Neural crest cell (in vitro differentiated cells): ENCODE measurements at places on chromosomes 11 and 22. TPM values are rescaled to one million over a fixed set of nuclear protein-coding genes. Genes with fewer than 3 reads are reported as not detected.

The SCGB2A2 gene
- not detected in 2 replicates for total RNA-seq

The CDC42BPG gene
- total RNA-seq: 3.0 and 3.5 TPM in 2 replicates

The CHADL gene
- 0.61 and 1.8 TPM in 2 replicates for total RNA-seq

The GRAP2 gene
- 0.12 TPM in 1 of 2 replicates, not detected in the other for total RNA-seq

The CABP7 gene
- total RNA-seq: not detected in 2 replicates

The PLAAT5 gene
- 0.45 and 0.77 TPM in 2 replicates for total RNA-seq

GRCh38 chr11:30583476-30584280 is 2.5 kb downstream of the MPPED2 start:
- DNase-seq: no peak

DNA sequence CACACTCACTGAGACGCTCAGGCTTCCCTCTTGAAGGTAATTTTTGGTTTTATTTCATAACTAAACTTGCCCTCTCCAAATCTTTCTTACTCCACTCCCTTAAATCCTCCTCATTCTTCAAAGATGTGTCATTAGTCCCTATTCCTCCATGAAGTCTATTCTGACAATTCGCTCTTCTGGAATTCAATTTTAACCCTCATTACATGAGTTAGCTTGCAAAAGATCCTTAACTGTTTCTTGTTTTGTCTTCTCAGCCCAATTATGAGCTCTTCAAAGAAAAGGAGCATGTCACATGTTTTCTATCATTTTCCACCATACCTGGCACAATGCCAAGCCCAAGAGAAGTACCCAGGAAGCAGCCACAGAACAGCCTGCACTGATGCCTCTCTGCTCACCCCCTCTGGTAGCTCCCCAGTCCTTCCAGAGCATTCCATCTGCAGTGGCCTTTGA is 13.0 kb downstream of the GALNT18 start:
- no peak for DNase-seq

DNA sequence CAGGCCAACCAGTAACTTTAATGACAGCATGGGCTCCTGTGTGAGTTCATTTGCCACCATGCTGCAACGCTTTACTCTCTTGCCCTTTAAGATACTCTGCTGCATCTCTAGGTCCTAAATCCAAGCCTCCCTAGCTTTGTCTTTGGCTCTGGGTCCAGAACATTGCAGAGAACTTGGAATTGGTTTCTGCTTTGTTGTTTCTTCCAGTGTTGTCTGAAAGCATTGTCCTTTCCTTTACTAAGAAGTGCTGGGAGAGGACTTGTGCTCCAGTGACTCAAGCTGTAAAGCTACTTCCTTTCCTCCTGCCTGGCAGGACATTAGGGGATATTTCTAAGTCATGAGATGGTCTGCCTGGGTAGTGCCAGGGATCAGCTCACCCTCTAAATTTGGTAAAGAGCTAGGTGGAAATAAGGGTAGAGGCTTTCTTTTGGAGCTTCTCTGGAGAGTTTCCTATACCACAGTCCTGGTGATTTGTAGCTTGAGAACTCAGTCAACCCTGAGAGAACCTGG is 202.5 kb upstream of the CADM1 start:
- no peak for DNase-seq

DNA sequence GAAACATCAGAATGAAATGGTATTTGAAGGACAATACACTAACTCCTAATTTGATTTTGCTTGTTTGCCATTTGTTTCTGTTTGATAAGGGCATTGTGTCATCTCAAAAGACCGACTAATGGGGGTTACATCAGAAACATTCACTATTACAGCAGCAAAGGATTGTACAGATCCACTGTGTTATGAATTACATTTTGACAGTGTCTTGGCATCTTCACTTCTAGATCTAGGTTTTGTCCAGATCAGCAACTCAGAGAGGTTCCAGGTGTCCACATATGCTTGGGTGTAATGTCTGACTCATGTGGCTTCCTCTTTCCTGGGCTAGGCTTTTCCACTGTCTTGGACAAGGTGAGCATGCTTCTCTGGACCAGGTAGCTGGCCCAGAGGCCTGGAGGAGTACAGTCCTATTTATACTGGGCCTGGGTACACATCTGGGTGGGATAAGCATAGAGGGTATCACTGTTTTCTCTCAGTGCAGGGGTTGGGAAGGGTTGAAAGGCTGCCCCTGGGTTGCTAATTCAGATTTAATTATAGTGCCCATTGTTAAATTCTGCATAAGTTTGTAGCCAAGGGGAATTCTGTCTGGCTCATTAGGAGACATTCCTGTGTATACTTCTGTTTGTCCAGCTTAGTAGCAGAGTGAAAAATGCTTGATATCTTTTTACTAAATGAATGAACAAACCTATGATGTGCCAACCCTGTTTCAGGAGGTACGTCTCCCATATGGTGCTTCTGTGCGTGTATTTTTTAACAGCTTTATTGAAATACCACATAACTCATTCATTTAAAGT is 23.8 kb downstream of the DDI1 start:
- no peak for DNase-seq

- DNase-seq: no peak
Measured at GRCh38 chr11:117020869-117021564, 77.2 kb downstream of the SIK3 start.

DNA sequence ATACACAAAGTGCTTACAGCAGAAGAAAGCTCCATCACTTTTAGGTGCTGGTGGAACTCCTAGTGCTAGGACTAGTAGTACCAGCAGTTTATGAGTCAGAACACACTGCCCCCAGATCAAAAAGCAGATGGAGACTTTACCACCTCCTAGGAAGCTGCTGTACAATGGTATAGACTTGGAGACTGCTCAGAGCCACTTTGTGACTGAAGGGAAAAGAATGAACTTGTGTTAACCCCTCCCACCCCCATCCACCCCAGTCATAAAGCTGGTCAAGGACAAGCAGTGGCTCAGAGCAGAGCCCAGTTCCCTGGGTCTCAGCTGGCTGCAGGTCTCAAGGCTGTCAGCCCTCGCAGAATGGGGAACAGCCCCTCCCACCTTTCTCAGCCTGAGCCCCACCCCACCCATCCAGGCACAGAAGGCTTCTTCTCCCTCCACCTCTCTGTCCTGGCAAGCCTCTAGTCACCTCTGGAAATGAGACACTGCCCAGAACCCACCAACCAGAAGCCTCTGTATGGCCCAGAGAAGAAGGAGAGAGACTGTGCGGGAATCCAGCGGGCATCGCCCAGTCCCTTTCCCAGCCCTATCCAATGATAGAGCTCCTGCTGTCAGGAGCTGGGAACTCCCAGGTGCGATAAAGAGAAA is 23.8 kb downstream of the PACSIN2 start:
- DNase-seq: no peak

DNA sequence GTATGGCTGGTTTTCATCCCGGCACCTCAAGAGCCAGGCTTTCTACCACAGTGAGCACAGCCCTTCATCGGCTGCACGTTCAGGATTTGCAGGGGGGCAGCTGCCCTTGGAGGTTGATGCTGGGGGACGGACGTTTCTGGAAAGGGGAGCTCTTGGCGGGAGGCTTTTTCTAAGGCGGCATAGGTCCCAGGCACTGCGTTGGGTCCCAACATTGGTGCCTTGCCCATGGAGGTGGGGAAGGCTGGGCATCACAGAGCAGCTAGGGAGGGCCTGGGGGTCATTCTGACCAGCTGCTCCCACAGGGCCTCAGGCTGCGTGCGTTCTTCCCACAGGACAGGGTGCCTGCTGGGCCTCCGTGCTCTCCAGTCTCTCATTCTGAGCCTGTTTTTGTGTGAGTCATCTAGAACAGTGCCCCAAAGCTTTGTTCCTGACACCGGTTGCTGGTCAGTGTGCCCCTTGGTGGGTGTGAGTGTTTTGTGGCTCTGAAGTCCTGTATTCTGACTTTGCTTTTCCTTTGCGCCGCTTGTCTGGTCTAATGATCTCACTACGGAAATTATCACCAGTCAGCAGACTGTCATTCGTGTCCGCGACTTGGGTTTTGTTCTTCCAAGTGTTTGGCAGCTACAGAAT is 275.9 kb downstream of the TBC1D22A start:
- no peak for DNase-seq

GRCh38 chr11:110791621-110792020 is 79.4 kb upstream of the ARHGAP20 start:
- DNase-seq: no peak

DNA sequence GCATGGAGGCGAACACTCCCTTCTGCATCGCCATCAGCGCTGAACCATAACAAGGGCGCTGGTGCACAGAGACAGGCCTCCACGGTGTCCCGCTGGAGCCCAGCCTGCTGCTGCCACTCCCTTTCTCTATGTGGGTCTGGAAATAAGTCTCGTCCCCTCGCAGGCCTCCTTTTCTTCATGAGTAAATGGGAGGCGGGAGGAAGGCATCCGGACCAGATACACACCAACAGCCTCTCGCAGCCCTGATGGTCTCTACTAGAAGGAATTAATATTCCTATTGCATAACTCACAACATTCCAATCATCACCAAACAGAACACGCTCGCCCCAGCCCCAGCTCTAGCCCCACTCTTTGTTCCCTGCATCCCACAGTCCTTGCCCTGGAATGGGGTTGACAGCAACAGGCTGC is 14.9 kb downstream of the RASD2 start:
- DNase-seq: no peak

DNA sequence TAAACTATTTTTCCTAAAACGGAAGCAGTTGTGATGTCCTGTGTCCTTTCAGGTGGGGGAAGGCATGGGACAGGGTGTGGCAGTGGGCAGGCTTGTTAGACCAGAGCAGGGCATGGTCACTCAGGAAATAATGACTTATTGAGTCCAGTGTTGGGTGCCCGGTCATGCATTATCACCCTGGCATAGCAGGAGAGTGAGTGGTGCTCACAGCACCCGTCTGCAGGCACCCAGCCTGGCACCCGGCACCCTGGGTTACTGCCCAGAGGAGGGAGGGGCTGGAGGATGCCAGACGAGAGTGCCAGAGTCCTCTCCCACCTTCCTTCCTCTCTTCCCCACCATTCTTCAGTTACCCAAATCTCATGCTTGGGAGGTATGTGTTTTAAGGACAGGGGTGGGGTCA is 59.1 kb downstream of the ST3GAL4 start:
- DNase-seq: no peak

GRCh38 chr11:70020336-70021214 is 57.5 kb upstream of the ANO1 start:
- DNase-seq: no peak

DNA sequence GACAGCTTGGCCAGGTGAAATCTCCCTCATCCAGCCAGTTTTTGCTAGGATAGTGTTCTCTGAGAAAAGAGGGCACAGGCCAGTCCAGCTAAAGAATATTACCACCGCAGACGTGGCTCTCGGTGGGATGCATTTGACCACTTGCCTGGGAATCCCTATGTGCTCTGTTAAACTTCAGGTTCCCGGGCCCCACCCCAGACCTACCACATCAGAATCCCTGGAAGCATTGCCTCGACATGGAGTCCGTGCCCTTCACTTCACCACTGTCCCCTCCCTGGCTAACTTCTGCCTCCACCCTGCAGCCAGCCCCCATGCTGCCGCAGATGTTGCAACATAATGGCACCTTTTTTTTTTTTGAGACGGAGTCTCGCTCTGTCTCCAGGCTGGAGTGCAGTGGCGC is 56.9 kb upstream of the EMID1 start:
- no peak for DNase-seq

DNA sequence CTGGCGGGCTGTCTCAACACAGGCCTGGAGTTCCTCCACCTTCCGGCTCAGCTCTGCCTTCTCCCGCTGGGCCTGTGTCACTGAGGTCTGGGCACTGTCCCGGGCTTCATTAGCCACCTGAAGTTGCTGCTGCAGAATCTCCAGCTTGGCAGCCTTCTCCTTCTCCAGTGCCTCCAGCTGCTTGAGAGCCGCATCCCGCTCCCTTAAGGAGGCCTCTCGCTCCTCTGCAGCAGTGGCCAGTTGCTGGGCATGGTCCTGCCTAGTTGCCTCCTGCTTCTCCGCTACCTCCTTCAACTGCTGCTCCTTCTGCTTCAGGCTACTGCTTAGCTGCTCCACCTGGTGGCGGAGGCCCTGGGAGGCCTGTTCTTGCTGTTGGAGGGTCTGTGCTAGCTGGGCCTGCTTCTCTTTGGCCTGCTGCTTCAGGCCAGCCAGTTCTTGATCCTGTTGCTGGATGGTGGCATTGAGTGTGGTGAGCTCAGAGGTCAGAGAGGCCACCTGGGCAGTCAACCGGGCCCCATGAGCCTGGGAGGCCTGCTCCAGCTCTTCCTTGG is 16.9 kb downstream of the IL18BP start:
- DNase-seq: no peak

DNA sequence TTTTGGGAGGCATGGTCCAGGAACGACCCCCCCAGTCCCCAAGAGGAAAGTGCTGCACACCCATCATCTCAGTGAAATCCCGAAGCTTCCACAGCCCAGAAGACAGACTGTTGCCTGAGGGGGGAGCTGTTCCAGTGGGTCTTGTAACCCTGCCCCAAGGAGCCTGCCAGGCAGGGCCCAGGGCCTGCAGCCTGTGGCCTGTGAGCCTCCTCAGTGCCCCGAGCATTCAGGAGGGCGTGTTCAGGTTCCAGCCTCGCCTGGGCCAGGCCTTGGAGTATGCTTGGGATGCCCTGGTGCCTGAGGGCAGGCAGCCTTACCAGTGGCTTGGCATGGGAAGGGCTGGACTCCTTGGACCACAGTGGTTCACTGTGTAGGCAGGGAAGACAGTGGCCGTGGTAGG is 18.0 kb upstream of the CABP2 start:
- no peak for DNase-seq

DNA sequence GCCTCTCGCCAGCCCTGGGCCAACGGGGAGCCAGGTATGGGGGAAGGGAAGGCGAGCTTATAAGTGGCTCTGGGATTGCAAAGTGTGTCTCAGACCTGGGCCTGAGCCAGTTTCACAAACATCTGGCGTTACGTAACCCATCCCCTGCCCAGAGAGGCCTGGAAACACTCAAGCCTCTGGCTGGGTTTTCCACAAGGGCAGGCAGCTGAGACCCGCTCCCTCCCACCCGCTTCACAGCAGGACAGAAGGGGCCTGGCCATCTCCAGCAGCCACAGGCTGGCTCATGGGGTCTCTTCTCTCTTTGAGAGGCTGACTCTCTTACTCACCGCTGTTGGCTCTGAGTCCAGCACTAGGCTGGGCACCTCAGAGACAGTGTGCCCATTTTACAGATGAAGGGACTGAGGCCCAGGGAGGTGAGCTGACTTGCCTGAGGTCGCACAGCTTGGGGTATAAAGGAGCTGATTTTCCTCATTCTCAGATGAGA is 44.5 kb downstream of the TRIOBP start:
- no peak for DNase-seq

DNA sequence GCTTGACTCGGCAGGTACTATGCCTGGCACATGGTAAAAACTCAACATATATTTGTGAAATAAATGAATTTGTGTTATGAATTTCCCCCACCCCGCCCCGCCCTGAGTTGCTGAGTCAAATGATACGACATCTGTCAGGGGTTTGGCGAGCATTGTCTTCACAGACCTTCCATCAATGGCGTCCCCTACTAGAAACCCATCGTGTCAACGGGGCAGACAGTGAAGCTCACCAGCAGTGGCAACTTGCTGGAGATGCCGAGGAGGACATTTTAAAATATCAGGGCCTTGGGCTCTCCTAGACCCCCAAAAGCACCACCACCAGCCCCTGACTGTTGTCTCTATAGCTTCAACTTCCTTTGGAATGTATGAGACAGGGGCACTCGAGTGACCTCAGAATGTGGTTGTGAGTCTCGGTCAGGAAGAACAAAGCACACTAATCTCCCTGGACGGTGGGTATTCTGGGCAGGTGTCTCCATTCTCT is 761 bp upstream of the NXF1 start:
- no peak for DNase-seq
